ENCODE measurements at places on chromosomes 4 and X. TPM values are rescaled to one million over a fixed set of nuclear protein-coding genes. Genes with fewer than 3 reads are reported as not detected.

The STAP1 gene
- not detected for total RNA-seq

The ZNF330 gene
- 29.0 TPM for total RNA-seq

The C4orf36 gene
- total RNA-seq, result 3.5 TPM

The TMEM47 gene
- 2.0 TPM for total RNA-seq

The RAP2C gene
- 17.9 TPM for total RNA-seq

The MGARP gene
- total RNA-seq, result 0.37 TPM

The ATP1B4 gene
- not detected for total RNA-seq

The ITM2A gene
- total RNA-seq, result not detected

The SH3D19 gene
- 39.3 TPM for total RNA-seq

The MAPK10 gene
- 5.5 TPM for total RNA-seq

The C1GALT1C1 gene
- 25.8 TPM for total RNA-seq

The TMPRSS11D gene
- total RNA-seq, result 1.9 TPM

The CXorf65 gene
- not detected for total RNA-seq

The IL2 gene
- not detected for total RNA-seq

The NAT8L gene
- total RNA-seq, result not detected

The GRPR gene
- total RNA-seq, result not detected

The FGFR3 gene
- total RNA-seq, result 120 TPM

The TEC gene
- total RNA-seq, result 0.51 TPM

The TBL1X gene
- total RNA-seq, result 7.7 TPM

All from airway epithelial cell (primary cell).